ENCODE measurements at places on chromosomes 4 and X.

DNA sequence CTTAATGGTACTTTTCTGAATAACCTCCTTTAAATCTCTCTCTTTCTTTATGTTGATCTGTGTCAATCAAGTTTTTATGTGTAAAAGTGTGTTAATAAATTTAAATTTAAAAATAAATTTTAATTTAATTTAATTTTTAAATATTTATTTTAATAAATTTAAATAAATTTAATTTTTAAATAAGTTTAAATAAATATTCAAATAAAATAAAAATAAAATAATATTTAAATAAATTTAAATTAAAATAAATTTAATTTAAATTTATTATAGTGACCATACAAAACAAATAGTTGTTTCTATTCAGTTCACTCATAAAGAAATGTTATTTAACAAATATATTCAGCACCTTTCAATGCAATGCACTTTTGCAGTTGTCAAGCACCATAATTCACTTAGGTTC lies 146.9 kb downstream of the GRID2 start:
- DNase-seq: no peak

DNA sequence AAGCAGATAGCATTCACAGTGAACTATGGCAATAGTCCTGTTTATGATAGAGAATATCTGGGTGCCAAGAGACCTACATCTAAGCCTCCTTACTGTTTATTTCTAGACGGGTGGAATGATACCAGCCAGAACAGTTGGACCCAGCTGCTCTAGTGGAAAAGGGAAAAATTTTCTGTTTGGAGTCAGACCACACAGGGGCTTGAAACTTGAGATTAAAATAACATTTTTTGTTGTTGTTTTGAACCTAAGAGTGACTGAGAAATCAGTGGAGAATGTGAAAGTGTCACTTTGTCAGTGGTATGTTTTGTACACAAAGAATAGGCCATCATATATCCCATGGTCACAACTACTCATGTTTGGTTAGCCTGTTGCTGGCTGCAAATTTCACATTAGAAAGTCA lies 105.7 kb downstream of the AGTR2 start:
- no peak for DNase-seq

DNA sequence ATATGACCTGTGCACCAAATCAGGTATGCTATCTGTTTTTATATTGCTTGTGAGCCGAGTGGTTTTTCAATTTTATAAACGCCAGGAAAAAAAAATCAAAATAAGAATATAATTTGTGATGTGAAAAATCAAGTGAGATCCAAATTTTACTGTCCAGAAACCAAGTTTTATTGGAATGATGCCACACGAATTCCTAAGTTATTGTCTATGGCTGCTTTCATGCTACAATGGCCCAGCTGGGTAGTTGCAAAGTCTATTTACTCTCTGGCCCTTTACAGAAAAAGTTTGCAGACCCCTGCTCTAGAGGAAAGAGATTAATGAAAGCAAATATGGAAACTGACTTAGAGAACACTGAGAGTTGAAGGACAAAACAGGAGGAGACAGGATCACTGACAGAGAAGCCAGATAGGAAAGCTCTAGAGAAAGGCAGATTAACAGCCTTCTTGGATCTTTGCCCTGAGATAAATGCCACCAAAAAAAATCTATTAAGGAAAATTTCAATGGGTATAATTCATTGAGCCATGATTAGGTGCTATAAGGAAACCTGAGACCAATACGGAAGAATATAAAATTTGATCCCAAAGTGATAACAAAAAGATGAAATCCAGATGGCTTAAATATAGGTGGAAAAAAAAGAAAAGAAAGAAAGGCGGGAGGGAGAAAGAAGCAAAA lies 29.8 kb downstream of the PRSS12 start:
- DNase-seq: no peak

GRCh38 chr4:122959441-122959840 lies 37.0 kb upstream of the NUDT6 start:
- no peak for DNase-seq

DNA sequence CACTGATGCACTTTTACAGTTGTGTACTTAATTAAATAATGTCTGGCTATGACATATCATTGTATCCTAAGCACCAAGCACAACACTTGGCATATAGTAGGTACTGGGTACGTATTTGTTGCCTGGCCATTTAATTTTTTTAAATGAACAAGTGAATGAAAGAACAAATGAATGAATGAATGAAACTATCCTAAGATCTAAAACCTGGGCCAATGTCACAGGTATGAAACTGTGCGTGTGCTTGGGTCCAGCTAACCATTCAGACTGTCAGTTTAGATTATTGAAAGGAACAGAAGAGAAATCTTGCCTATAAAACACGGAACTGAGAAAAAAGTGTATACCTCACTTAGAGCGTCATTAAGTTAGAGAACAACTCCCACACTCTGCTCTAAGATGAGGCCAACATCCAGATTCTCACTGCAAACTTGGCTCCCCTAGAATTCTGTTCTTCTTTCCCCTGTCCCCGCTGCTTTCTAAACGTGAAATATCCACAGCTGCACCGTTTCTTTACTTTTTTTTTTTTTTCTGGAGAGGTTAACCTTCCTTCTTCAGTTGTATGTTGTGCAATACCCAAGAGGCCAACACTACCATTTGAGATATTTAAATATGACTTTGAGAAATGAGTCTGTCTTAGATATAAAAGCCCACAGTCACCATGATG lies 17.3 kb upstream of the SEL1L3 start:
- DNase-seq: no peak

DNA sequence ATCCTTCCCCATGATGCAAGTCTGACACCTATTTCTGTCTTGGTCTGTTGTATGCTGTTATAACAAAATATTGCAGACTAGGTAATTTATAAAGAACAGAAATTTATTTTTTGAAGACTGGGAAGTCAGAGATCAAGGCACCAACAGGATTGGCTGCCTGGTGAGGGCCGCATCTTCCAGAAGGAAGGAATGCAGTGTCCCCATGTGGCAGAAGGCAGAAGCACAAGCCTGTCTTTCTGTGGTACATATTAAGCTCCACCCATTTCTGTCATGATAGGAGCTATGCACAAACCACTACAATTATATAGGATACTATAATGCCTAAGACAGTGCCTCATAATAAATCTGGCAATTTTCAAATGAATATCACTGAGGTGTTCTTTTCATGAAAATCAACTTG lies 502.3 kb upstream of the DIAPH2 start:
- DNase-seq: no peak

- DNase-seq: no peak
Measured at GRCh38 chr4:23033796-23034195, 341.1 kb downstream of the GBA3 start.

Measured in activated naive CD8-positive, alpha-beta T cell treated with anti-CD3 and anti-CD28 coated beads for 36 hours (primary cell).